ENCODE measurements at places on chromosomes 3 and 15. TPM values are rescaled to one million over a fixed set of nuclear protein-coding genes. Genes with fewer than 3 reads are reported as not detected.

LRRK1 gene
- 1.6 TPM for total RNA-seq

GABRR3 gene
- total RNA-seq = not detected

SPATA12 gene
- 0.16 TPM for total RNA-seq

DNAH1 gene
- 14.0 TPM for total RNA-seq

SLC2A2 gene
- total RNA-seq = 1.5 TPM

SYNPR gene
- 13.3 TPM for total RNA-seq

GRCh38 chr15:34436126-34436955, 1.3 kb downstream of the GOLGA8A start:
- DNase-seq = no peak
- H3K36me3 ChIP-seq = peaks cover 3% of the 10 kb centered on the region
- H3K4me1 ChIP-seq = peaks cover 5% of the 10 kb centered on the region
- no peak overlapping the region for H3K27ac ChIP-seq
- peak overlapping the region; percentile 76 for H3K4me3 ChIP-seq
- peaks cover 21% of the 10 kb centered on the region for H3K27me3 ChIP-seq

- no peak overlapping the region for H3K27ac ChIP-seq
- DNase-seq = no peak
- H3K4me1 ChIP-seq = no peaks in the 10 kb centered on the region
Measured at GRCh38 chr3:126100269-126100633, 16.3 kb upstream of the SLC41A3 start.

DNA sequence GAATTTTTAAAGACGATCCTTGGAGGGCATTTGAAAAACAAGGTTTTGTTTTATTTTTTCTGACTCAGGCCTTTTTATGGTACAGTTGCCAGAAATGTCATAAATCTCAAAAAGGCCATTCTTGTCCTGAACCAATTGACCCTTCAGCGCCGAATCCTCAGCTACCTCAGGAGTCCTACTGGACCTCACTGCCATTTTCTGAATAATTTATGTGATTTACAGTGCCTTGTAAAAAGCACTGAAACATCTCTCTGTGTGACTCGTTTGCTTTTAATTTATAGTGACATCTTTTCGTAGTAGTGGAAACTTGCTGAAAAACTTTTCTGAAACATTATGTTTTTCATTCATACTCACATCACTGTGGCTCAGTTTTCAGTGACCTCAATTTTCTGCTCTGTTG, 72.2 kb upstream of the ARL6 start:
- H3K27me3 ChIP-seq = no peaks in the 10 kb centered on the region
- no peaks in the 10 kb centered on the region for H3K36me3 ChIP-seq
- H3K4me1 ChIP-seq = no peaks in the 10 kb centered on the region
- H3K27ac ChIP-seq = no peak overlapping the region
- DNase-seq = no peak

GRCh38 chr3:181252631-181253030, 263.1 kb upstream of the DNAJC19 start:
- H3K4me1 ChIP-seq = peaks cover 1% of the 10 kb centered on the region
- H3K36me3 ChIP-seq = no peaks in the 10 kb centered on the region
- no peak for DNase-seq
- H3K27ac ChIP-seq = no peak overlapping the region
- H3K27me3 ChIP-seq = peaks cover 2% of the 10 kb centered on the region

DNA sequence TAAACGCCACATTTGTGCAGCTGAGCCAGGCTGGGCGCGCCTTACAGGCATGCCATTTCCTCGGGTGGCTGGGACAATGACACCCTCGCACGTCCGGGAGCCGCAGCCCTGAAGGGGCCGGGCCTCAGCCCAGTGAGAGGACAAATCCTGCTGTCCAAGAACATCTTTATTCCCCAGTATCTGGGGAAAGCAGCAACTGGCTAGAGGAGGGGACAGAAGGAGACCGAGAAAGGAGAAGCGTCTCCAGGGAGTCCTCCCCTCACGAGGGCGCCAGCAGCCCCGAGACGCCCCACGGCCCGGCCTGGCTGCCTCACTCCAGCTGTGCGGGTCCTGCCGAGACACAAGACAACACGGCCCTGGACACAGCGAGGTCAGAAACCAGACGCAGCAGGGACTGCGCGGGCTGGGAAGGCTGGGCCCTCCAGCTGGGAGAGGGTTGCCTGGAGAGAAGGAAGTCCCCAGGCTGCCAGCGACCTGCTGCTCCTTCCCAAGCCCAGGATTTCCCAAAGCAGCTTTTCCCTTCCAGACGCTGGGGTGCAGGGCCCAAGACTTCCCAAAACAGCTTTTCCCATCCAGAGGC, 130.2 kb downstream of the CHSY1 start:
- no peaks in the 10 kb centered on the region for H3K36me3 ChIP-seq
- peaks cover 15% of the 10 kb centered on the region for H3K27me3 ChIP-seq
- peaks cover 1% of the 10 kb centered on the region for H3K4me1 ChIP-seq
- H3K4me3 ChIP-seq = no peak overlapping the region

GRCh38 chr15:76285241-76285825, 25.9 kb downstream of the ETFA start:
- H3K36me3 ChIP-seq = peaks cover 16% of the 10 kb centered on the region
- H3K4me1 ChIP-seq = no peaks in the 10 kb centered on the region
- DNase-seq = no peak
- H3K27ac ChIP-seq = no peak overlapping the region
- no peaks in the 10 kb centered on the region for H3K27me3 ChIP-seq

DNA sequence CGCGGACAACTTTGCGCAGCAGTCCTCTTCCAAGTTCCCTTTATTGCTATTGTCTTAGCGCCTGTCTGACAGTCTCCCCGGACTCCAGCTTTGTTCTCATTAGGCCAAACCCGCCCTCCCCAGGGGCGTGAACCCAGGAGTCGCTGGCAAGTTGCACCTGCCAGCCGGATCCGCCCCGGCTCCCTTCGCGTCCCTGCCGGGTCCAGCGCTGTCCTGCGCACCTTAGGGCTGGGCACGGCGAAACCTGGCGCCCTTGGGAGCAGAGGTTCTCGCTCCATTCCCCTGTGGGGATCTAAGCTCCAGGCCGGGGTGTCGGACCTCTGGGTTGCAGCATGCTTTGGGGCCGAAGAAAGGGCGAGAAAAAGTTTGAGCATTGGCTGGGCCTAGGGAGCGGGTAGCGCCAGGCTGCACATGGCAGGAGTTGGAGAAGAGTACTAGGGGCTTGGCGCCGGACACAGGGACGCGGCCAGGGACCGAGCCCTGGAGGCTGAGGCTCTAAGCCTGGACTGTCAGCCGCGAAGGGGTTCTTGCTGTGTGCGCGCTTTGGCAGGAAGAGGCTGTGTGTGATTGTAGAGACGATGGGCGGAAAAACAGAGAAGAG, 335.1 kb upstream of the THRB start:
- no peaks in the 10 kb centered on the region for H3K36me3 ChIP-seq
- peaks cover 10% of the 10 kb centered on the region for H3K4me1 ChIP-seq
- peaks cover 78% of the 10 kb centered on the region for H3K27me3 ChIP-seq
- H3K4me3 ChIP-seq = peak overlapping the region; percentile 72
- DNase-seq = peak; percentile 11

DNA sequence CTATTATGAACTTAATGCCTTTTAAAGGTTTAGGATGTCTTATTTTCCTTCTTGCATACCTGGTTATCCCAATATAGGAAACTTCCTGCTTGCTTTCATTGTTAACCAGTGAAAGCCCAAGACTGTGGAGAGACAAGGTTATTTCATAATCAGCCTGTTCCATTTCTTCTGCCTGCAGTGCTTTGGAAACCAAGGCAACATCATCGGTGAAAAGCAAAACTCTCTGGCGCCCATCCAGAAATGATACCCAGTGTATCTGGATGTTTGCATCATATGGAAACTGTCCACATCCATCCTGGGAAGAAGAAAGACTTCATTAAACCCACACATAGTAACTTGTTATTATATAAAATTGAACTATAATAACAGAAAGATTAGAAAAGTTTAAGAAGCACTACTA, 170.1 kb downstream of the VPS13C start:
- H3K4me1 ChIP-seq = no peaks in the 10 kb centered on the region
- no peak overlapping the region for H3K4me3 ChIP-seq
- peaks cover 45% of the 10 kb centered on the region for H3K36me3 ChIP-seq
- H3K27ac ChIP-seq = no peak overlapping the region
- DNase-seq = no peak
- H3K27me3 ChIP-seq = no peaks in the 10 kb centered on the region

- peaks cover 10% of the 10 kb centered on the region for H3K27me3 ChIP-seq
- peaks cover 3% of the 10 kb centered on the region for H3K36me3 ChIP-seq
- no peak for DNase-seq
- peaks cover 7% of the 10 kb centered on the region for H3K4me1 ChIP-seq
- no peak overlapping the region for H3K4me3 ChIP-seq
Measured at GRCh38 chr3:128353361-128353965, 113.2 kb downstream of the DNAJB8 start.

- no peaks in the 10 kb centered on the region for H3K27me3 ChIP-seq
- peaks cover 22% of the 10 kb centered on the region for H3K4me1 ChIP-seq
- peaks cover 18% of the 10 kb centered on the region for H3K36me3 ChIP-seq
- H3K4me3 ChIP-seq = peak within 1 kb of the TSS; percentile 88
- H3K27ac ChIP-seq = peak within 1 kb of the TSS; percentile 97
Measured at GRCh38 chr3:184711493-184712247, at the start of gene MAGEF1. Gene MAGEF1, minus strand, starts transcription at chr3:184712064. Its CDS starts 243 bp downstream, at chr3:184711821.

DNA sequence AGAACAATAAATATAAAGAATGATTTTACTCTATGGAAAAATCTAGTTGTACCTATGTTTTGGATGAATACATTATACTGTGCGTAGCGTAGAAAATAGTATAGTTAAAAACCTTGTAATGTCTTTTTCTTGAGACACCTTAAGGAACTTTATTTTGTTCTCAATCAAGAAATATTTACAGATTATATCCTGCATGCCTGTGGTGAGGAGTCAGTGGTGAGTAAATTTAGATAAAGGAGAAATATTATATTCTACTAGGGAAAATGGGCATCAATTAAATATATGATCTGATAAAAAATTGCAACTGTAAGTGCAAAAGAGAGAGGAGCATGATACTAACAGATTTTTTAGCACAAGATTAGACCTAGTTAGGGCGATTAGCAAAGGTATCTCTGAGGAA, 157.7 kb downstream of the RBMS3 start:
- H3K4me1 ChIP-seq = peaks cover 19% of the 10 kb centered on the region
- DNase-seq = no peak
- peaks cover 2% of the 10 kb centered on the region for H3K36me3 ChIP-seq
- H3K27me3 ChIP-seq = no peaks in the 10 kb centered on the region
- H3K4me3 ChIP-seq = no peak overlapping the region
- H3K27ac ChIP-seq = no peak overlapping the region
